RPMI7951 (cell line): ENCODE measurements at places on chromosomes 7 and 10.
A peak's percentile ranks its signal among the peaks of the same experiment; 100 is the strongest.

GRCh38 chr7:118079369-118079768, 104.6 kb upstream of the LSM8 start:
- DNase-seq: peak; percentile 6

GRCh38 chr7:106070201-106070551, 41.9 kb downstream of the SYPL1 start:
- DNase-seq: no peak

DNA sequence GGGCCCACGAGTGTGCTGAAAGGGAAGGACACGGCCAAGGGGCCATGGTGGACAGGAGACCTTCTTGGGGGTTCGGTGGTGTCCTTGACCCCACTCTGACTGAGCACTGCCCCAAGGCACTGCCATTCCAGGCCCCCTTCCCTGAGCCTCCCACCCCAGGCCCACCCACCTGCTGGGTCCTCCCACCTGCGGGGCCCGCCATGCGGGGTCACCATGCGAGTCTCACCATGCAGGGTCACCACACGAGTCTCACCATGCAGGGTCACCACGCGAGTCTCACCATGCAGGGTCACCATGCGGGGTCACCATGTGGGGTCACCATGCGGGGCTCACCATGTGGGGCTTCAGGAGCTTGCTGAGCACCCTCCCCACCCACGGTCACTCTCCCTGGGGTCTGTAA, 76.3 kb downstream of the LHPP start:
- DNase-seq: no peak

- no peak for DNase-seq
Measured at GRCh38 chr7:103914147-103914899, 75.1 kb downstream of the RELN start.

DNA sequence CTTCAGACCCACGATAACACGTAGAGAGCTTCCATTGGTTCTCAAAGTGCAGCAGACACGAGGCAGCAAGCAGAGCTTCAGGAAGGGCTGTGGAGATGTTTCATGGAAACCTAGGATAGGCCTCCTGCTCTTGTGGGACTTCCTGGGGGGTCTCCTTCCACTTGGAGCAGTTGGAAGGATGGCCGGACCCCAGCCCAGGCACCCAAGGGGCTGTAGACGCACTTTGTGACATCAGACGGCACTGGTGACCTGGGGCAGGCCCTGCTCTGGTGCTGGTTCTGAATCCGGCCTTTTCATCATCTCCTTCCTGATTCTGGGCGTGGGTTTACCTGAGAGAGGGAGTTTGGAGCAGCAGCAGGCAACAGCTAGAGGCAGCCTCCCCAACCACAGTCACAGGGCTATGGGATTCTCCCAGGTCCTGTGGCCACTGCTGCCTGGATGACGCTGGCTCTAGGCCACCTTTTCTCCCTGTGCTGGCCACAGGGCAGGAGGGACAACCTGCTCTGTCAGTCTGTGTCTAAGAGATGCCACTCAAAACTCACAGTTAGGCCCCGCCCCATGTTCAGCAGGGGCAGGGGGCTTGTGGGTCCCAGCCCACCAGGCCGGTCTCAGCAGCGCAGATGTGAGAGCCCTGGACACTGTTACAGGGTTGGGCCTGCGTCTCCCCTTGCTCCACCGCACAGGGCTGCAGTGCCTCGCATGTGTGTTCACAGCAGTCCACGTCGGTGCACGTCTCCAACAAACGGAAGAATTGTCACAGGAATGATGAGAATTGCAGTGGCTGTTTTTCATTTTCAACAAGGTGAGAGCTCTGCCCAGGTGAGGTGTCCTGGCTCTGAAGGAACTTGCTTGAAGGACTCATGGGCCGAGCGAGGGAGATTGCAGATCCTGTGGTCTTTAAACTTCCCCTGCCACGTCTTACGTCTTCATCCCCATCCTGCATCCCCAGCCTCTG, 569.3 kb downstream of the TCERG1L start:
- DNase-seq: no peak

DNA sequence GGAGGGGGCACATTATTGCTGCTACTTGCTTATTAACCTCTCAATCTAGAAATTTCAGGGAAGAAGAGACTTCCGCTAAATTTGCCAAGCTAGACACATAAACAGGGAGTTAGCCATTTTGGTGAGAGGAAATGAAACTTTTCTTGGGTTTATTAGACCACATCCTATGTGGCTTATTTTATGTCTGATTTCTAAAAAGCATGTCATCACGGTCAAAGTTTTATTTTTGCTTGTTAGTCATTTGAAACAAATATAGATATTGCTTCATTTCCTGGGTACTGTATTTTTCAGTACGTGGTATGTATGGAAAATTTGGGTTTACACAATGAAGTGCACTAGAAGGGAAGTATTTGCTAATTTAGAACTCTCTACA, 144.1 kb downstream of the TCF7L2 start:
- DNase-seq: peak; percentile 11

DNA sequence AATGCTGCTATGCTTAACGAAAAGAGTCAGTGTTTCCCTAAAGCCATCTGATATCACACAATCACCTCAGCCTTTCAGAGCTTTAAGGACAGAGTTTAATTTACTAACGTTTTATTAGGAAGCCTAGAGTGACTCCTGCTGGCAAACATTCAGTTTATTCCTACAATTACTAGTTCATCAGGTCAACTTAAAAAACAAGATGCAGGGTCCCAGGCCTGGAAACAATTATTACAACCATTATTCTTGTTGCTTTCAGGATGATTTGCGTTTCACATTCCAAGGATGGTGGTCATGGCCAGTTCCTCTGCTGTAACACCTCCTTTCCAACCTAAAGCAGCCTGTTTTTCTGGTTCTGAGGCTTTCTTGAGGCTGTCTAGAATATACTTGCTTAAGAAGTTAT, 1.5 kb upstream of the FAM53B start:
- peak; percentile 43 for DNase-seq

GRCh38 chr7:7709291-7709690, 9.1 kb downstream of the RPA3 start:
- no peak for DNase-seq

- peak; percentile 7 for DNase-seq
Measured at GRCh38 chr10:118763202-118763988, 8.6 kb upstream of the CACUL1 start.

GRCh38 chr7:158707610-158708009, 3.0 kb upstream of the NCAPG2 start:
- DNase-seq: peak; percentile 11

- DNase-seq: no peak
Measured at GRCh38 chr7:88761779-88762178, 2.3 kb downstream of the ZNF804B start.
